ENCODE measurements at places on chromosomes 13 and 19.

DNA sequence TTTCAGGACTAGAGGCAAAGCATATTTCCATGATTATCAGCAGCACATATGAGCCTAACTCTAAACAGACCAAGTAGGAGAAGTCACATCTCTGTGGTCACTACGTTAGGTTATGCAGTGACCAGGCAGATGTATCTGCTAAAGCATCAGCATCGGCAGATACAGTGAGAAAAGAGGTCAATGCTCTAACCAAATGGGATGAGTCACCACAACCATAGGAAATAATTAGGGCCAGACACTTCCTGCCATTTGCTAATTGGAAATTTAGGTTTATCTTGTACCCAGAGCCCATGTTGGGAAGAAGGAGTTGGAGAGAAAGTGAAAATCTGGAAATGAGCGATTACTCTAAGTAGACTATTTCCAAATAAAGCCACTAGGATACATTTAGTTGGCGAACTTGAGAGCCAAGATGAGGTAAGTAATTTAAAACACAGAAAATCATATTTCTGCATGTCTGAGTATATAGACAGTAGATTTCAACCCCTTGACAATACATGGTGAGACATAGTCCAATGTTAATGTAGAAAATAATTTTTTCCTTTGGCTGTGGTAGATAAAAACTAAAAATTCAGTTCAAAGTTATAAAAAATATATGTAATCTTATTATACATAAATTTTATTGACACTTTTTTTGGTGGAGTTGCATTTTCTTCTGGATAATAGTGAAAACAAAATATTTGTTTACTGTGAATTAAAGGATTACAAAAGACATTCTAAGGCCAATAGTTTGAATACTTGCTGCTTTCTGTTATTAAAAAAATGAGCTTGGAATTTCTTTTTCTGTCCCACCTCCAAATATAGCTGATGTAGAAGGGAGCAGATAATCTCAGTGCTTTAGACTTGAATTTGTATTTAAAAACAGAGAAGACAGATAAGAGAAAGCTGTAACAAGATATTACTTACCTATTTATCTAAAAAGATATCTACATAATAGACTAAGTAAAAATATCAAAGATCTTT, 104.4 kb upstream of the CSNK1A1L start:
- DNase-seq: no peak

DNA sequence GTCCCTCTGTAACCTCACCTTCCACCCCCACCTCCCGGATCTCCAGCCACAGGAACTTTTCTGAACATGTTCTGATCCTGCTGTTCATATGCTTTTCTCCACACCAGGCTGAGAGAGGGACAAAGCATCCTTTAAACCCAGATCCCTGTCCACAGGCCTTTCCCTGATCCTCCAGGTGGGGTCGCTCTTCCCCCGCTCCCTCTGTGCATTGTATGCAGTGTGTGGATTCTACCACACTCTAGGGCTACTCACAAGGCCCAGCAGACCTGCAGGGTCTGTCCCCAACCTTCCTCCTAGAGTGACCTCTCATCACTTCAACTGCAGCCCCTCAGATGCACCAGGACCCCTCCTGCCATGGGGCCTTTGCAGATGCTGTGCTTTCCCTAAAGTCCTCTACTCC, 1200.6 kb downstream of the UQCRFS1 start:
- no peak for DNase-seq

GRCh38 chr13:74987124-74987690, 494.8 kb downstream of the TBC1D4 start:
- no peak for DNase-seq

GRCh38 chr13:39318161-39318560, 279.9 kb downstream of the NHLRC3 start:
- no peak for DNase-seq

DNA sequence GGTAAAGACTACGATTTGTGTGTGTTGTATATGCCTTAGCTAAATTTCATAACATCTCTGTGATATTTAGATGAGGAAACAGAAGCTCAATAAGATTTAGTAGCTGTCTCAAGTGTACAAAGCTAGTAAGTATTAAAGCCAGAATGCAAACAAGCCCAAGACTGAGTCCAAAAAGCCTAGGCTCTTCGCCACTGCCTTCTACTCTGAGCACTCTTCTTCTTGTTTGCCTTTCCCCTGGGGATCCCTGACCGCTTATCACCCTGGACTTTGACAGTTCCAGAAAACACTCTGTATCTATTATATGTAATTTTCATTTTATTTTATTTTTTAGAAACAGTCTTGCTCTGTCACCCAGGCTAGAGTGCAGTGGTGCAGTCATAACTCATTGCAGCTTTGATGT, 5.8 kb downstream of the TM9SF2 start:
- DNase-seq: no peak

DNA sequence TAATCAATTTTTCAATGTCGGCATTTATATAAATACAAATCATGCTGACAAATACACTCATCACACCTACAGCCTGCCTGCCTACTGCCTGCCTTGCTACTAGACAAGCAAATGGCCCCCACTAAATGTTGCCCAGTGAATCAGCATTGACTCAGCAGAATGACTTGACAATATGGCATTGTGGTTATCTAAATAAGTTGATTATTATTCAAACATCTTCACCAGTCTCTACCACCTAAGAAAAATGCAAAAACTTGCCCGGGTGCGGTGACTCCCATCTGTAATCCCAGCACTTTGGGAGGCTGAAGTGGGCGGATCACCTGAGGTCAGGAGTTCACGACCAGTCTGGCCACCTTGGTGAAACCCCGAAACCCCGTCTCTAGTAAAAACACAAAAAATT, 296.1 kb downstream of the PCDH9 start:
- no peak for DNase-seq

Measured in activated CD8-positive, alpha-beta memory T cell treated with anti-CD3 and anti-CD28 coated beads for 1 hour (primary cell).